ENCODE measurements at places on chromosomes 2 and 18.

GRCh38 chr2:79086255-79086654 lies 1.5 kb downstream of the REG1B start:
- DNase-seq = no peak

- peak; percentile 49 for DNase-seq
Measured at GRCh38 chr2:64751286-64752260, 97.9 kb upstream of the SERTAD2 start.

DNA sequence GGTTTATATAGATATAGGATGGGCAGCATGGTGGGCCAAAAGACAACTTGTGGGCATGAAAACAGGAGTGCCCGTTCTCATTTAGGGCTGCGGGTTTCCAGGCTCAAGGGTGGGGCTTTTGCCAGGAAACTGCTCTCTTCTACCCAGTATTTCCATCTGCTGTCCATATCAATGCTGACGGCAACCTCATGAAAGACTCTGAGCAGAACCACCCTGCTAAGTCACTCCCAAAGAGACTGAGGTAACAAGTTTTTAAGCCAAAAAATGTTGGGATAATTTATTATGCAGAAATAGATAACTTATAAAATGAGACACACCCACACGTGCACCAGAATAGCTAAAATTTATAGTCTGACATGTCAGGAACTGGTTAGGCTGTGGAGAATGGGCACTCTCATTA lies 36.1 kb upstream of the MPPE1 start:
- no peak for DNase-seq

GRCh38 chr2:42941633-42942176 lies 149.3 kb upstream of the HAAO start:
- DNase-seq = no peak

DNA sequence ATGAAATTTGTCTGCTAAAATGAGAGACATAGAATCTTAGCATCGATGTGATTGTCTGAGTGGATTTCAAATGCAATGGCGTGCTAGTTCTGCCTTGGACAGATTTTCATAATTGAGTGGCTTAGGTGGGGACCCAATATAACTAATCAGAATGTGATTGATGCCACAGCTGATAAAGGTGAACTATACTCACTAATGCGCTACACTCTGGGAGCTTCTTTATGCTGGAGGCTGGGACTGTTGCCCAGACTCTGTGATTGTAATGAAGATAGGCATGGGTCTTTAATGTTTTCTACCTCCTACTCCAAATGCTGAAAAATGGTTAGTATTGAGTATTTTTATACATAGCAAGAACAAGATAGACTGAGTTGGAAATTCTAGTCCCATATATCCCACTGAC lies 339.5 kb upstream of the SLC39A10 start:
- no peak for DNase-seq

DNA sequence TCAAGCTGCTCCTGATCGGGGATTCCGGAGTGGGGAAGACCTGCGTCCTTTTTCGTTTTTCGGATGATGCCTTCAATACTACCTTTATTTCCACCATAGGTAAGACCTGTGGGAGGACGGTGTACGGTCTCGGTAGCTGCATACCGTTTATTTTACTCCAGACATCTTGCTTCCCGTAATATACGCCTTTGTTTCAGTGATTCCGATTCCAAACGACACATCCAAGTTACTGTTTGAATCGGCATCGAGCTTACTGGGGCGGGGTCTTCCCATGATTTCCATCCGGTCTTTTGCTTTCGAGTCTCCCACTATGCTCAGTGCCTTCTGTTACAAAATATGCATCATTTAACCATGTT lies 731 bp downstream of the RAB10 start:
- DNase-seq = peak; percentile 5

DNA sequence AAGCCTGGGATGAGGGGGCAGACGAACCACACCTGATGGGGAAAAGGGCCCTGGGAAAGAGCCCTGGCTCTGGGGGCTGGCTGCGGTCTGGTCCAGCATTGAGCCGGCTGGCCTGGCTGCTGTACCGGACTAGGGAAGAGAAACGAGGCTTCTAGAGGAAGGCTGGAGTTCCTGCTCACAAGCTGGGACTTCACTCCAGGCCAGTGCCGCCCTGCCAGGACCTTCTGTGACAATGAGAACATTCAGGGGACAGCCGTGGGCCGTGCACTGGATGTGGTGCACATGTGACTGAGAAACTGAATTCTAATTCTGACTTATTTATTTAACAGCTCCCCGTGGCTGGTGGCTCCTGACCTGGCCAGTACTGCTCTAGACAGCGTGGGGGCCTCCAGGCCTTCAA lies 269.3 kb downstream of the HDAC4 start:
- DNase-seq = no peak

DNA sequence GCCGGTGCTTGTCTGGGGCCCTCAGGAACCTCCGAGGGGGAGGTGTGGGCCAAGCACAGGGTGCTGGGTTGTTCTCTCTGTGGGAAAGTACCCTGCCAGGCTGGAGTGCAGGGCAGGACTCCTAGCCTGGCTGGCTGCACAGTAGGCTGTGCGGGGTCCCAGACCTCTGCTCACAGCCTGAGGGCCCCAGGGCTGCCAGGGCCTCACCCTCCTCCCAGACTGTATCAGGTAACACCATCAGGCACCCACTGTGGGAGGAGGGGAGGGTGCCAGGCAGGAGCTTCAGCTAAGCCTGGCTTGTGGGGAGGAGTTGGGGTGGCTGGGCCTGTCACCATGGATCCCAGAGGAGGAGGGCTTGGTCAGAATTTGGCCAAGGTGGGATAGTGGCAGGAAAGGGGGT lies 211.9 kb upstream of the SMAD2 start:
- no peak for DNase-seq

- DNase-seq = no peak
Measured at GRCh38 chr2:182717816-182718215, 1.8 kb downstream of the DNAJC10 start.

GRCh38 chr2:24461685-24462084 lies 29.4 kb upstream of the NCOA1 start:
- no peak for DNase-seq

DNA sequence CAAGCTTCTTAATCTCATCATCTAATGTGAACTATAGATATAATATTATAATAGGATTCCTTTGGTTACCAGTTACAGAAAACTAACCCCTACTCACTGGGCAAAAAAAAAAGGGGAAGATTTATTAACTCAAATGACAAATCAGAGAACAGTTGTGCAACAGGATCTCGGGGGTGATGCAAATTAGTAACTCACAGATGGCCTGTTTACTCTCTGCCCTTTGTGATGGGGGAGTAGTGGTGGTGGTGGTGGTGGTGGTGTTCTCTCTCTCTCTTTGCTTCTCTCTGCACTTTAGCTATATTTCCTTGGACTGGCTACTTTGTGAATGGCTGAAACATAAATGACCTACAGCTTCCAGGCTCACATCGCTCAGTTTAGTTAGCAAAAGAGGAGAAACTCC lies 59.0 kb downstream of the TMEM247 start:
- peak; percentile 32 for DNase-seq

DNA sequence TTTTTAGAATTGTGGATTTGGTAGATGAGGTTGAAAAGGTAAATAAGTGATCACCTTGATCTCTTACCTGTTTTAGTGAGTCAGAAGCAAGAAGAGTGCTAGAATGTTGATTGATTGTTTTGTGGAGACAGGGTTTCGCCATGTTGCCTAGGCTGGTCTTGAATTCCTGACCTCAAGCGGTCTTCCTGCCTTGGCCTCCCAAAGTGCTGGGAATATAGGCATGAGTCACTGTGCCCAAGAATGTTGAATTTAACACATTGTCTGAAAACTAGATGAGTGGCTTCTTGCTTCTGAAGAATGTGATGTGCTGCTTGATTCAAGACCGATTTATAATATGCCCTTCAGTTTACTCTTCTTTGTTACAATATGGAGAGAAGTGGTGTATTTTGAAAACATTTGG lies 121.3 kb downstream of the FMNL2 start:
- peak; percentile 20 for DNase-seq

DNA sequence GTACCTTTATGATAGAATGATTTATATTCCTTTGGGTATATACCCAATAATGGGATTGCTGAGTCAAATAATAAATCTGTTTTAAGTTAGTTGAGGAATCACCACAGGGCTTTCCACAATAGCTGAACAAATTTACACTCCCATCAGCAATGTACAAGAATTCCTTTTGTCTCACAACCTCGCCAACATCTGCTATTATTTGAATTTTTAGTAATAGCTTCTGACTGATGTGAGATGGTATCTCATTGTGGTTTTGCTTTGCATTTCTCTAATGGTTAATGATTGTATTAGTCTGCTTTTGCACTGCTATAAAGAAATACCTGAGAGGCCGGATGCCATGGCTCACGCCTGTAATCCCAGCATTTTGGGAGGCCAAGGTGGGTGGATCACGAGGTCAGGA lies 1387.6 kb upstream of the ACVR2A start:
- DNase-seq = no peak

DNA sequence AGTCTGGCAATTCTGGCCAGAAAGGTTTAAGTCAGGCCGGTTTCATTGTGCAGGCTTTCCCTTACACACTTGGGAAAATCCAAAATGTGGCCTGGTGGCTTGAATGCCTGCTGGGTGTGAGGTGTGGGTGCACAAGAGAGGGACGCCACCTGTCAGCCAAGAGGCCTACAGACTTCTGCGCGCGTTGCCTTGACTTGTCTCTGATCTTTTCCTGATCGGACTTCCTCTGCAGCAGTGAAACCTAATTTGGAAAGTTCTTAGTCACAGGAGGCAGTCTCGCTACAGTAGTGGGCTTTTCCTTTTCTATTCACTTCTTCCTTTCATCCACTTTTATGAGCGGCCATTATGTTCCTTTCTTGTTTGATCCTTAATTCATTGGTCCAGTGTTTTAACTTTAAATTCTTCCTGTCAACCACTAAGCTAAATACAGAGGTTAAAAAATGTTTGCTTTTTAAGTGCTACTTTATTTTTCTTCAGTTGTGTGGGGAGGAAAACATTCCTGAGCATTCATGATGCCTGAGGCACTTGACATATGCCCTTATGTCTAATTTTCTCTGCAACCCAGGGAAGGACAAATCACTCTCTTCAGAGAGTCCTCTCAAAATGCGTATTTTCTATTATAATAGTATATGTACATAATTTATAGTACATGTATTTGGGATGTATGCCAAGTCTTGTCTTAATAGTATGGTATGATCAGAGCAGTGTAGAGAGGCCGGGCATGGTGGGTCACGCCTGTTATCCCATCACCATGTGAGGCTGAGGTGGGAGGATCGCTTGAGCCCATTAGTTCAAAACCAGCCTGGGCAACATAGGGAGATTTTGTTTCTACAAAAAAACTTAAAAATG lies 128.9 kb downstream of the WDSUB1 start:
- DNase-seq = peak; percentile 14

All from IMR-90 (cell line).